ENCODE measurements at places on chromosomes 7 and 10.

GRCh38 chr7:44971188-44971901 lies 7.5 kb downstream of the MYO1G start:
- DNase-seq, result no peak

GRCh38 chr10:105195831-105196230 lies 554.7 kb downstream of the SORCS3 start:
- DNase-seq, result no peak

DNA sequence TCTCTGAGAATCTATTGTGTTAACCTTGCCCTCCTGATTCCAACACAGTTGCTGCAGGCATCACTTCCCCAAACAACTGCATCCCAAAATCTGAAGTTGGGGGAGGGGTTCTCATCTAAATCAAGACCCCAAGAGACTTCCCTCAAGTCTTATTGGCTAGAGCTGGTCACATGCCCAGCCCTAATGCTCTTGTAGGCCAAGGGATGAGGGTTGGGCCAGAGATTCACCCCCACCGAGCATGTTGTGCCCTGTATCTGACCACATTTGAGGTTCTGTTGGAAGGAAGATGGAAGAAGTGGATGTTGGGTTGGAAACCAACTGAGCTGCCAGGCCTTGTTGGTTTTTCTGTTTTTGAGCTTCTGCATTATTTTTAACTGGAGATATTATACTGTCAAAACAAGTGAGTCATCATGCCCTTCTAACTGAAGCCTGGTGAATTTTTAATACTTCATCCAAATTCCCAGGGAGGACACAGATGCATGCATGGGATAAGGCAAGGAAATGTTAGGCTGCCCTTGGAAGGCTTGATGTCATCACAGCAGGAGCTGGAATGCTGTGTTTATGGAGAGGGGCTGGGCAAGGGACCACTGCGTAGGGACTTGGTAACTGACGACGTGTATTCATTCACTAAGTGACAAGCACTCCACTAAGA lies 68.6 kb upstream of the CACUL1 start:
- DNase-seq, result no peak

GRCh38 chr10:33235251-33235884 lies 99.1 kb downstream of the NRP1 start:
- no peak for DNase-seq

GRCh38 chr10:82574081-82574480 lies 699.1 kb downstream of the NRG3 start:
- no peak for DNase-seq

DNA sequence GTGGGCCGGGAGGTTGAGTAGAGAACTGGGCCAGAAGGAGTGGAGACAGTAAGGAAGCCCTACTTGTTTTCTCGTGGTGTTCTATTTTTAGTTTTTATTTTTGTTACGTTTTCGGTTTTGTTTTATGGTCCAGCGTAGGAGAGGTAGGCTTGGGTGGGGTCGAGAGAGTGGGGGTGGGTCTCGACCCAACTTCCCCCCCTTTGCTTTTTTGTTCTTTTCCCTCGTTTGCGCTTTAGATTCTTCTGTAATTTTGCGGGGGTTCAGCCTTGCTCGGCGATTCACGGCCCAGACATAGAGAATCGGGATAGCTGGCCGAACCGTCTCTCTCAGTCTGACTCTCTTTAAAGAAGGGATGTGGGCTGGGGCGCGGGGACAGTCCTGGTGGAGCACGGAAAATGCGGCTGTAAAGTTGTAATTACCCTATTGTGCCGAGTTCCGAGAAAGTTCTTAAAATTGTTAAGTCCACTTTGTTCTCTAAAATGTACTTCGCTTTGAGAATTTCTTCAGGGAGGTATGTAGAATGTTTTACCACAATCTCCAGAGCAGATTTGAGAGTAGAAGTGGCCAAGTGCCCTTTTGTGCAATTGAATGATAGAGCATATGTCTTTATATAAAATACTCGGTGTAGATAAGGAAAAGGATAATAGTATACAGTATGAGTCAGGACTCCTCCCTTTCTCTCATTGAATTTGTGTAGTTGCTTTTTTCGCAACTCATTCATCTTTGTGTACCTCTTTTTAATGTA lies 816 bp downstream of the DMTF1 start:
- DNase-seq, result peak; percentile 43

GRCh38 chr7:28106321-28106829 lies 74.2 kb downstream of the JAZF1 start:
- DNase-seq, result no peak

- DNase-seq, result no peak
These were observed 155.1 kb upstream of the NEBL start for GRCh38 chr10:21052072-21052708.

DNA sequence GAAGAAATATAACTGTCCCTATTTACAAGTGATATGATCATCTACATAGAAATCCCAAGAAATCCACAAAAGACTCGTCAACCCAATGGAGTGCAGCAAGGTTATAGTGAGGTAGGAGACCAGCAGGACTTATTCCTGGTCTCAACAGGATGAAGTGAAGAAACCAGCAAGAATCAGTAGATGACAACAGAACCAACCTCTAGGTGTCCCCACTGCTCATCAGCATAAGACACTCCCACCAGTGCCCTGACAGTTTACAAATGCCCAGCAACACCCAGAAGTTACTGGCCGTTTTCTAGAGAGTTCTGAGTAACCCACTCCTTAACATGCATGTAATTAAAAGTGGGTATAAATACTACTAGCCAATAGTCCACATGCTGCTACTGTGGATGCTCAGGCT lies 470.5 kb upstream of the LRRTM3 start:
- no peak for DNase-seq

DNA sequence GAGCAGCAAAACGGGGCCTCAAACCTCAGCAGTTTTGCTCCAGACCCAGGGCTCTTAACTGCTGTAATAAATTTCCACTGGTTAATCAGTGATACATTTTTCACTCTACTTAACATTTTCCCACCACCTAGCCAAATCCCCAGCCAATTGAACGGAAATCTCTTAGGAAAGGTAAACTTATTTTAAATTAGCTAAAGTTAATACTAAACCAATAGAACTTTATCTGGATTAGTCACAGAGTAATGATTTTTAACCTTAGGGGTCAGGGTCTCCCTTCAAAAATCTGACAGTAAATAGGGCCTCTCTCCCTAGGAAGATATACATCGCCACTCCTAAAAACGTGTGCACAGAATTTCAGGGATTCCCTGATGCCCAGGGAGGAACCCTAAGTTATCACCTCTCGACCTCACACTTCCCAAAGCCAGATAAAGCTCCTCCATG lies 87.4 kb upstream of the KMT2E start:
- DNase-seq, result no peak

DNA sequence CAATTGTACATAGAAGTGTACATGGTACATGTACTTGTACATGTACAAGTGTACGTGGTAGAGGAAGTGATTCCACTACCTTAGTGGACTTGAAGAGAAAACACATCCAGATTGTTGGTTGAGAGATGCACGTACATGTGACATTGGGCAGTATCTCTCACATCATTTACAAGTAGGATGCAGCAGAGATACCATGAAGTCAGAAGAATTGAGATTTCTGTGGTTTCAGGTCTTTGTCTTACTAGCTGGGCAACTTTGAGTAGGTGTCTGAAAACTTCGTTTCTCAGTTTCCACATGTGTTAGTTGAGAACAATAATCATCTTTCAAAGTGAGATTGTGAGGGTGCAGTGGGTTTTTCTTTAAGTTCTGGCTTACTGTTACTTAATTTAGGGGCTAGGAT lies 21.5 kb downstream of the CLDN12 start:
- no peak for DNase-seq

- no peak for DNase-seq
These were observed 110.4 kb downstream of the CUX1 start for GRCh38 chr7:101927802-101928201.

DNA sequence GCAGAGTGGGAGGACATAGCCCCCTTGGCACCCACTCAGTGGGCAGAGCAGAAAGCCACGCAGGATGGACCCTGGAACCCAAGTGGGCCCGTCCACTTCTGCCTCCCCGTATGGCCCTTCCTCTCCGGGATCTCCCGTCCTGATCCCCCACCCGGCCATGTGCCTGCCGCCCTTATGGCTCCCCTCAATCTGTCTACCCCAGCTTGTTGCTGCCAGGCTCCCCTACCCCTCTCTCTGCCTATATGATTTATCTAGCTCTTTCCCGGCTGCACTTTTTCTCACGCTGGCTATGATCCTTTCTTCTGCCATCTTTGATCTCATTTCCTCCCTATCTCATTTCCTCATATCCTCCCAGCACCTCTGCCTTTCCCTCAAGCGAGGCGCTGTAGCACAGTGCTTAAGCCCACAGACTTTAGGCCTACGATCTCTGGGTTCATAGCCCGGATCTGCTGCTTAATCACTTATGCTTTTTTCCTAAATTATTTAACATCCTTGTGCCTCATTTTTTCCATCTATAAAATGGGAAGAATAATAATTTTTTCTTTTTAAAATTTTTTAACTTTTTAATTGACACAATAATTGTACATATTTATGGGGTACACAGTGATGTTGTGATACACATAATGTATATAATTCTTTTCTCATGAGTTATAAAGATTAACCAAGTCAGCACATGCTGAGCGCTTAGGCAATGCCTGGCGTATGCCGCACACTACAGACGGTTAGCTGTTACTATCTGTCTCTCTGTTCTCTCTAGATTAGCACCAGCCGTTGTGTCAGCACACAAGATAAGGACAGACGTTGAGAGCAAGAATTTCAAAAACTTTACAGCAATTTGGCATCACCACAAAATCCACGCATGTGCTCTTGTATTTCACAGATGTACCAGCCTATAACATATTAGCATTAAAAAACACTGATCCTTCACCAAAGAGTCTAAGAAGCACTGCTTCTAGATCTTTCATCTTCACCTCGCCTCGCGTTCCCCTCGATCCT lies 18.1 kb downstream of the KCNH2 start:
- DNase-seq, result no peak

DNA sequence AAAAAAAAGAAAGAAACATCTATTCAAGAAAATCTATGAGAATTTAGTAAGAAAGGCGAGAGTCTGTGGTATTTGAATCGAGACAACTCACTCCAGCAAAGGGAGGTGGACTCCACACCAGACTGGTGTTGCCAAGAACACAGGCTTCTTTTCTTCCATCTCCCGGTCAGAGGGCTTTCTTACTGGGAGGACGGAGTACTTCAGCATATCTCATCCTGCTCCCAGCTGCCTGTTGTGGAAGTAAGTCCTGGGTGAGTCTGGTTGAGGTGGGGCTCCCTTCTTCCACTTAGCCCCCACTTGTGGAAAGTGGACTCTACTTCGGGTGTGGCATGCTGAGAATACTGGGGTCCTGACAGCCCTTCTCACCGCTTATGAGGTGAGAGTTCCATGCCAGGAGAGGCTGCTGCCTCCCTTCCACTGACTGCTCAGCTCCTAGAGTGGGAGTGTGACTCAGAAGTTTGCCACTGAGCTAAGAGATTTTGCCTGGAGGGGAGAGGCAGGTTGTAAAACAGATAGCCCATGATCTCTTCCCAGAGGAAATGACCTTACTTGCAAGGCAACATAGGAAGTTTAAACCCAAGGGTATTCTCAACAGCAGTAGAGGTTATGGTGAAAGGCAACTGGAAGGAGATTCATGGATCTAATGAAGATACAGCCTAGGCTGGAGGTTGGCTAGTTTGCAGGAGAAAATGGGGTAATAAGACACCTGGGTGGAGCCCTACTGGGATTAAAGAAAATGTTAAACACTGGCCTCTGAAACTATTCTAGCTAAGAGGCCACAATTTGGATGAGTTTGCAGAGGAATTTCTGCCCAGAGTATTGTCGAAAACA lies 3.5 kb upstream of the NACAD start:
- DNase-seq, result no peak

GRCh38 chr10:58919927-58920654 lies 256.4 kb upstream of the PHYHIPL start:
- no peak for DNase-seq

DNA sequence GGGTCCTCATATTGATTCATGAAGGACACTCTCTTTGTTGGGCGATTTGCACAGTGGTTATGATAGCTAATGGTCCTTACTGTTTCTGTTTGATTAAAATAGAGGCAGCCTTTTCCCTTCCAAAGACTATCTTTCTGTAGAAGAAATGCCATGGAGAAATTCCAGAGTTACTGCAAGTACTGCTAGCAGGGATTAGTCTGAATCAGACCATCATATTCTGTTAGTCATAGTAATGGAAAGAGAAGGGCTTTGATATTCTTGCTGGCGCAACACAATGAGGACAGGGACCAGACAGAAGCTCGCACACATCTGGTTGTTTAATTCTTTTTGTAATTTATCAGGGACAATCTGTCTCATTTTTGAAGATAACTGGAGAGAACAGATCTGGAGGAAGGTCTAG lies 304.5 kb upstream of the FZD8 start:
- DNase-seq, result no peak

- no peak for DNase-seq
These were observed 774.5 kb upstream of the LRRTM3 start for GRCh38 chr10:66151346-66151745.

- DNase-seq, result peak; percentile 74
These were observed 57.9 kb upstream of the FAM133B start for GRCh38 chr7:92648067-92648466.

All from pons (tissue), 1 donor.